ENCODE measurements at places on chromosomes 3 and 15.

- peak; percentile 81 for DNase-seq
Measured at GRCh38 chr3:16548721-16549120, 35.2 kb upstream of the RFTN1 start.

DNA sequence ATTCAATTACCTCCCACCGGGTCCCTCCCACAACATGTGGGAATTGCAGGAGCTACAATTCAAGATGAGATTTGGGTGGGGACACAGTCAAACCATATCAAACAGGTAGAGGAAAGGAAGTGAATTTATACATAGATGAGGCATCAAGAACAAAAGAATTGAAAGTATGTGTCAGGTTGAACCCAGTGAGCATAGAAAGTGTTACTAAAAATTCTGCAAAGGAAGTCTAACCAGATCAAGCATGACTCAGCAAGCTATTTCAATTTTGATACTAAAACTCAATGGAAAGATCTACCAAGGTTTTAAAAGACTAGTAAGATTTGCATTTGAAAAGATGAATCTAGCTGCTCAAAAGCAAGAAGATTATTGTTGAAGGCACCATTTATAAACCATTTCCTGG, 323.0 kb downstream of the ROBO2 start:
- DNase-seq = no peak

DNA sequence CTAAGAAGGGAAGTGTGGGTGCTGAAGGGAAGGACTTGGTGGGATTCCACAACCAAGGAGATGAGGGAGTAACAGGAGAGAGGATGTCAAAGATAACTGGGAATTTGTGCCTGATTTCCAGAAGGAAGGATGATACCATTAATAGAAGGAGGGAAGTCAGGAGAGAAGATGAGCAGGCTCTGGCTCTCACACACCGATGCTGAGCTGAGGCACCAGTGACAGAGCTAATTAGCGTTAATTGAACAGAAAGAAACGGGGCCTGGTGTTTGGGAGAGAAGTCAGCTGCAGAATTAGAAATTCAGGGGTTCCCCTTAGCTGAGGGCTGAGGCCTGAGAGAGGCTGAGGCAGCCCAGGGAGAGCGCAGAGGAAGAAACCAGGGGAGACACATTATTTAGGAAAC, 11.9 kb upstream of the PDIA5 start:
- no peak for DNase-seq

GRCh38 chr15:25532269-25533140, 93.7 kb upstream of the UBE3A start:
- no peak for DNase-seq

DNA sequence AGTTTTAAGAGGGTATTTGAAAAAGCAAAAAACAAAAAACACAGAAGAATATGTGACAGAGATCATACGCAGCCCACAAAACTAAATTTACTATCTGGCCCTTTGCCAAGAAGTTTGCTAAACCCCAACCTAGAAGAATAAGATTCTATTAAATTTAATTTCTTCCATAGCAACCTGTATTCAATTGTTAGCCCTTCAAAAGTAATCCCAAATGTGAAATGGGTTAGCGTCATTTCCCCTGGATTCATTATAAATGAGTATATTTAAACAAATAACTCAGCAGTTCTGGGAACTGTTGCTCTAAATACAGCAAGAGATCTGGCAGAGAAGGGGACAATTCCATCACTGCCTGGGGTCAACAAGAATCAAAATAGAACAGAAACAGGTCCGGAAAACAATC, 56.8 kb downstream of the CERS3 start:
- DNase-seq = no peak

- no peak for DNase-seq
Measured at GRCh38 chr15:71713191-71713809, 97.1 kb upstream of the NR2E3 start.

DNA sequence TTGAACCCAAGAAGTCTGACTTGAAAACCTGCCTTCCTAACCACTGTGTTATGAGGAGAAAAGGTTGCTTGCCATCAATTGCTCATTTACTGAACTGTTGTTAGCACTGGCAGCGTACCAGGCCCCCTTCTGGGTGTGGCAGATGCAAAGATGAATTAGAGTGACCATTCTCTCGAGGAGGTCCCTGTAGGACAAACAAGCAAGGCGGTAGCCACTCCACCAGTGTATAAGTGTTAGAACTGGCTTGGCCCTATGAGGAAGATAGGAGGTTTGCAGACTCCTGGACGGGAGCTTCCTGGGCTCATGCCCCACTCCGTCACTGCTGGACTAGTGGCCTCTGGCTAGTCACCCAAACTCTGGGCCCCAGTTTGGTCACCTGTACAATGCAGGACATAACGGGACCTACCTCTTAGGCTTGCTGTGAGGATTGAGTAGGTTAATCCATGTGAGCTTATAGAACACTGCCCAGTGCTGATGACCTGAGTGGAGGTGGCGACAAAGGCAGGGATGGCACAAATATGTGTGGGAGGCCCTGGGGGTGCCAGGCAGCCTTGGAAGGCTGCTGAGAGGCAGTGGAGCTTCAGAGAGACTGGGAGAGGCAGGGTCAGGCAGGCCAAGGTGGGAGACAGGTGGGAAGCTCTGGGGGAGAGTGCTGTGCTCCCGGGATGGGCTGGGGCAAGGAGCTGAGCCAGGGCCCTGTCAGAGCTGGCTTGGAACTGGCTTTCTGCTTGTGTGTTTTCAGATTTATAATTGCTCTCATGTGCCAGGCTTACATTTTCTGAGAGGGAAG, 145.9 kb downstream of the DNAJB8 start:
- DNase-seq = no peak

GRCh38 chr3:72830452-72831223, 17.6 kb downstream of the SHQ1 start:
- peak; percentile 17 for DNase-seq

- DNase-seq = no peak
Measured at GRCh38 chr3:176974279-176974678, 223.0 kb downstream of the TBL1XR1 start.

DNA sequence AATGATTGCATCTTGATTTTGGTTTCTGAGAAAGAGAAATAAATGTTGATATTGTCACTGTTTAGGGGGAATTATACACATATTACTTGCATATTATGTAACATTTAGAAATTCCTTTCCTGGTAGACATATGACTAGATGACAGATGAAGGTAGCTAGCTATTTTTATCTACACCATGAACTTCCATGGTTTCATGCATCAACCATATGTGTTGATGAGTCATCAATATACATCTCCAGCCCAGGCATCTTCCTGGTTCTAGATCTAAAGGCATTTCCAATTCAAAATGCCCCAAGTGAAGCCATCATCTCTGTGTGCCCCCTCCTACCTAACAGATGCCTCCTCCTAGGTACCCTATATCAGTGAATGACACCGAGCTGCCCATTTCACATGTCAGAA, 9.5 kb upstream of the ADAMTSL3 start:
- no peak for DNase-seq

GRCh38 chr15:65916664-65917406, 47.5 kb downstream of the RAB11A start:
- DNase-seq = peak; percentile 81

- DNase-seq = peak; percentile 69
Measured at GRCh38 chr3:131033480-131034080, 6.9 kb downstream of the NEK11 start.

GRCh38 chr3:157123621-157124020, 36.3 kb downstream of the CCNL1 start:
- DNase-seq = peak; percentile 61

- no peak for DNase-seq
Measured at GRCh38 chr3:192063570-192063969, 602.6 kb downstream of the PYDC2 start.

DNA sequence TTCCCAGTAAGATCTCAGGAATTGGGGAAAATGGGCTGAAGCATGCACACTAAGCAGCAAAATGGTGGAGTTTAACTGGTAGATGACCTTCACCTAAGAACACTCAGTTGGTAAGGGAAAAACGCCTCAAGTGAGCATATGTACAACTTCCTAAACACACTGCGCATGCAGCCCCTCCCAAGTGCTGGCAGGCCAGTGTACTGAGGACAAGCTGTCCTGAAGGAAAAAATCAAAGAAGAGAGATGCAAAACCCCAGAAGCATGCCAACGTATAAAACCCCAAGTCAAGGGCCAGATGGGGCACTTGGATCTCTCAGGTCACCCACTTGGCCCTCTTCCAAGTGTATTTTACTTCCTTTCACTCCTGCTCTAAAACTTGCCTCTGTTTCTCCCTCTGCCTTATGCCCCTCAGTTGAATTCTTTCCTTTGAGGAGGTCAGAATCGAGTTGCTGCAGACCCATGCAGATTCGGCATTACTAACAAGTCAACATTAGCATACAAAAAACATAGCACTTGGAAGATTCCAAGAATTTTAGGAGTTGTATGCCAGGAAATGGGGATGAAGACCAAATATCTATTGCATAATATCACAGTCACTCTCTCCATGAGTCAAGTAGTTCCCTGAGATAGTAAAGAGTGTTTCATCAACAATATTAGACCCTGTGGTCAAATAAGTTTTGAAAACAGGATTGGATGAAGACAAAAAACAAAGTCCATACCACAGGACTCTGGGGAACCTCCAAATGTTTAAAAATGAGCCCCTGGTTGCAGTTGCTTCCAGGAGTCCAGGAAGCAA, 10.8 kb upstream of the FYCO1 start:
- peak; percentile 88 for DNase-seq

DNA sequence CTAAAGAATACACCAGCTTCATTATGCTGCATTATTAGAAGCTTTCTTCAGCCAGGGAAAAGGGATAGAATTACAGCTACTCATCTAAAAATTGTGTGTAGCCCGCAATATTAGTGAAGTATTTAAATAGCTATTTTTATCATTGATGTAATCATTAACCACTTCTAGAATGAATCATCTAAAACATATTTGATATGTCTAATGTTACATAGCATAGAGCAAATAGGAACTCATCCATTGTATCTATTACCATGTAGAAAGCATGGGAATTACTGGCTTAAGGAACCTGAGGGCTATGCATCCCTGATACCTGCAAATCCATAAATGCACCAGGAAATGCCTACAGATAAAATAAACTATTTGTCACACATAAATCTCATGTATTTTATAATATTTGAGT, 54.5 kb upstream of the VGLL3 start:
- DNase-seq = no peak

- DNase-seq = peak; percentile 76
Measured at GRCh38 chr3:107846279-107846852, 244.5 kb downstream of the CD47 start.

DNA sequence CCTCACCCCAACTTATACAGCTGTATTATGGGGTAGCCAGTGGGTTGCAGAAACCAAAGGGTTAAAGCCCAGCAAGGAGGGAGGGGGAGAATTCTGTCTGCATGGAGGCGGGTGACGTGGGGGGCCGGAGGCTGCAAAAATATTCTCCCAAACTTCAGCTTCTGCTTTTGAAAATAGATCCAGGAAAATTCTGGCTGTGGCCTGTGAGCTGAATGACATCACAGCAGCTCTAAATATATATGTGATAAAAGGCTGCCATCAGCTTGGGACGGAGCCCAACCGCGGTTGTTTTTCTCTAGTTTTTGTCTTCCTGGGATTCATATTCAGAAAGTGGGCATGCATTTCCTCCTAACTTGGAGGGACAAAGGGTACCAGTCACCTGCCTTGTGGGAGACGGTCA, 27.6 kb downstream of the MAPKAPK3 start:
- DNase-seq = no peak
